ENCODE measurements at places on chromosomes 2 and 18.

DNA sequence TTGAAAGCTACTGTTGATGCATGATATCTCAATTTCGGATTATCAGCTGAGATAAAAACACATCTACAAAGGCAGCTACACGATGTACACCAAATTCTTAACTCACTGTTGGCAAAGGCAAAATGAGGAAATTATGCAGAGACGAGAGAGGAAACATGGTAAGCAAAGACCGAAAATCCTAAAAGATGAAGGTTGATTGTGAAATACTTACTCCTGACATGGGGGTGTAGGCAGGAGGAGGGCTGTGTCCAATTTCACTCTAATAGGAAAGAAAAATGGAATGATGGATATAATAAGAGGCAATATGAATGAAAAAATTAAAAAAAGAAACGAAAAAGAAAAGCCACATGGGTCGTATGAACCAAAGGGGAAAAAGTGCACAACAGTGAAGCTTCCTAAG, 831.3 kb downstream of the CPS1 start:
- DNase-seq = no peak

- DNase-seq = peak; percentile 24
Observed at GRCh38 chr18:32093102-32093511, 1.4 kb downstream of the RNF138 start.

- DNase-seq = no peak
Observed at GRCh38 chr2:48601349-48601748, 16.3 kb upstream of the GTF2A1L start.

- no peak for DNase-seq
Observed at GRCh38 chr2:27730261-27730662, 41.3 kb upstream of the MRPL33 start.

DNA sequence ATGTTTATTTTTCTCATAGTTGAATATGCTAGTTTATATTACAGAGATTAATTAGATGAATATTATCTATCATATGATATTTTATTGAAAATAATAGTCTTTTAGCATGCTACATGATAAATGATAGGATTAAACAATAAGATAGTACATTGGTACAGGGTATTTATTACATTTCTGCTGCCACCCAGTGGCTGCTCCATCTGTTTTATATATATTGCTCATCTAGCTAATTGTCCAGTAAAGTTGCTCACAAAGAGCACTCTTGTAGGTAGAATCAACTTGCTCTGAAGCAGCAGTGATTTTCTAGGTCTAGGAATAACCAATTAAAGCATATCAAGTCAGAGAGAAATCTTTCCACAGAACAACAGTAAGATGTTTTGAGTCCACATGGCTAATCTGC, 183.3 kb downstream of the ASXL3 start:
- DNase-seq = no peak

All from activated CD4-positive, alpha-beta T cell treated with anti-CD3 and anti-CD28 coated beads, Interleukin-2, amount 50 U/mL, for 1 hour (primary cell).